ENCODE measurements at places on chromosomes 5 and 9. TPM values are rescaled to one million over a fixed set of nuclear protein-coding genes. Genes with fewer than 3 reads are reported as not detected.

IFNA2 gene
- polyA plus RNA-seq = not detected

TNC gene
- 1.8 TPM for polyA plus RNA-seq

ENTREP1 gene
- 2.1 TPM for polyA plus RNA-seq

PCDHGB3 gene
- polyA plus RNA-seq = not detected

Measured in small intestine (tissue), 16 donors.